ENCODE measurements at places on chromosomes 5 and 9.

- no peak for DNase-seq
These were observed 317.9 kb upstream of the IRX1 start for GRCh38 chr5:3277590-3278196.

DNA sequence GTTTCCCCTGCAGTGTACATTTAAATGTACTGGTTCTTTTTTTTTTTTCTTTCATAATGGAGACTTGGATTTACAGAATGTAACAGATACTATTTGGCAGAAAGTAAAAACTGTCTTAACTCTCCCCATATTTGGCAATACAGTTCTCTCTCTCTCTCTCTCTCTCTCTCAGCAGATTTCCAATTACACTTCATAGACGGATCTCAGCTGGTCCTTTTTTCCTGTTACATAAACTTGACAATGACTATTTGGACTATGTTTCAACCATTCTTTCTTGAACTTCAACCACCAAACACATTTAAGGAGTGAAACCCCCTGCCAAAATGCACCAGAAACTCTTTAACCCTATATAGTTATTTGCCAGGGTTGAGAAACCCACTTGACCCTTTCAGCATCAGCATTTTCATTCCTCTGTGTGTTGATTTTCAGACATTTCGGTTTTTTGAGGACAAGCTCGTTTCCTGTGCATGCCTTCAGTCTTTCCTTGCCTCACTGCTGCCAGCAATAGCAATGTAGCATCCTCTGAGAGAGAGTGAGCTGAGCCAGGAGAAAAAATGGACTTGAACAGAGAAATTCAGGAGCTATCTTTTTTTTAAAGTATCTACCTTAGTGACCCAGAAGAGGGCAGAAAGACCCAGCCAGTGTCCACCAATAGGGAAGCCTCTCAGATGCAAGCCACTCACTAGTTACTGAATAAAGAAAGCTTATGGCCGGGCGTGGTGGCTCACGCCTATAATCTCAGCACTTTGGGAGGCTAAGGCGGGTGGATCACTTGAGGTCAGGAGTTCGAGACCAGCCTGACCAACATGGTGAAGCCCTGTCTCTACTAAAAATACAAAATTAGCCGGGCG lies 26.0 kb upstream of the GNA14 start:
- no peak for DNase-seq

DNA sequence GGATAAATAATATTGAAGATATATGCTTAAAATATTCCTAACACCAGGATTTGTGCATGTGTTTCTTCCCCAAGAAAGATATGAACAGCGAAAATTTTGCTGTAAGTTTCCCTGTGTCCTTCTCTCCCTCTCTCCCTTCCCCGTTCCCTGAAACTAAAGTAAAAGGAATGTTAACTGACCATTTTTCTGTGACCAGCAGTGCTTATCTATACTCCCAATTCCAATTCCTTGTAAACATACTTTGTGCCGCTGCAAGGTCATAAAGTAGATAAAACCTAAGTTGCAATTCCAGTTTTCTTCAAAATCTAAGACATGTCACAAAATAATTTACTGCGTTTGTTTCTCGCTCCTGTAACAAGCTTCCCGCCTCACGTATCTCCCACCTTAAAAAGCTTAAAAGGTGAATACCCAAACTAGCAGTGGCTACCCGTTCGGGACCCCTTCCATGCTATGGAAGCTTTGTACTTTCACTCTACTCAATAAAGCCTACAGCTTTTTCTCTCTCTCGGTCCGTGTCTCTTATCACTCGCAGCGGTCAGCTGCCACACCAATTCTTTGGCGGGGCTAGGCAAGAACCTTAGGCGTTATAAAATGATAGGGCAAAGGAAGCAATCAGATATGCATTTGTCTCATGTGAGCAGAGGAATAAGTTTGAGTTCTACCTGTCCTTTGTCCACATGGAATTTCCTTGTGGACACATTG lies 1798.0 kb downstream of the EFNA5 start:
- DNase-seq, result no peak

- no peak for DNase-seq
These were observed 41.3 kb upstream of the S1PR3 start for GRCh38 chr9:88949961-88950340.

GRCh38 chr5:177475563-177476427 lies 2.4 kb upstream of the DBN1 start:
- no peak for DNase-seq

- DNase-seq, result no peak
These were observed 24.1 kb upstream of the PCSK5 start for GRCh38 chr9:75866273-75866871.

DNA sequence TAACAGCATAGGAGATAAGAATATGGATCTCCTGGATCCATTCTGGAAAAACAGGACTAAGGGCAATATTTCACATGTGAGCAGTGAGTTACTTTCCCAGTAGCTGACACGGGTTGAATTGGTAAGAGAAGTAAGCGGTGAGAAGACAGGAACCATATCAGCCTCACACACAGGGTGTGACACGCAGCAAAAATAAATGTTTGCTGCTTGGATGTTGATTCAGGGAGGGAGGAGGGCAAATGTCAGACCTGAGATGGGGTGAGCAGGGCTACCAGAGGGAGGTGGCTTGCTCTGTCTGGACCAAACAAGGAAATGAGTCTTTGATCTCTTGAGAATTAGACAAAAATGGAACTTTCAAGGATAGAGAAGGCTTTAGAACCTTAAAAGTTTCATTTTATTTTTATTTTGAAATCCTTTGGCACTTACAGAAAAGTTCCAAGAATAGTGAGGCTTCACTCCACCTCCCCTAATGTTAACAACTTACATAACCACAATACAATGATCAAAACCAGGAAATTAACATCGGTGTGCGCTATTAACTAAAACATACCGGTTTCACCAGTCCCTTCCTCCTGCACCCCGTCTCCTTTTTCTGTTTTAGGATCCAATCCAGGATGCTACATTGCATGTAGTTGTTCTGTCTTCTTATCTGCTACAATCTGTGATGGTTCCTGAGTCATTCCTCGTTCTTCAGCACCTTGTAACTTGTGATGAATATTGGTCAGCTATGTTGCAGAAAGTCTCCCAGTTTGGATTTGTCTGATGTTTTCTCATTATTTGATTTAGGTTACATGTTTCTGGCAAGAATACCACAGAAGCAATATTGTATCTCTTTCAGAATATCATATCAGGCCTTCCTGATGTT lies 20.5 kb upstream of the ARHGEF28 start:
- DNase-seq, result no peak

DNA sequence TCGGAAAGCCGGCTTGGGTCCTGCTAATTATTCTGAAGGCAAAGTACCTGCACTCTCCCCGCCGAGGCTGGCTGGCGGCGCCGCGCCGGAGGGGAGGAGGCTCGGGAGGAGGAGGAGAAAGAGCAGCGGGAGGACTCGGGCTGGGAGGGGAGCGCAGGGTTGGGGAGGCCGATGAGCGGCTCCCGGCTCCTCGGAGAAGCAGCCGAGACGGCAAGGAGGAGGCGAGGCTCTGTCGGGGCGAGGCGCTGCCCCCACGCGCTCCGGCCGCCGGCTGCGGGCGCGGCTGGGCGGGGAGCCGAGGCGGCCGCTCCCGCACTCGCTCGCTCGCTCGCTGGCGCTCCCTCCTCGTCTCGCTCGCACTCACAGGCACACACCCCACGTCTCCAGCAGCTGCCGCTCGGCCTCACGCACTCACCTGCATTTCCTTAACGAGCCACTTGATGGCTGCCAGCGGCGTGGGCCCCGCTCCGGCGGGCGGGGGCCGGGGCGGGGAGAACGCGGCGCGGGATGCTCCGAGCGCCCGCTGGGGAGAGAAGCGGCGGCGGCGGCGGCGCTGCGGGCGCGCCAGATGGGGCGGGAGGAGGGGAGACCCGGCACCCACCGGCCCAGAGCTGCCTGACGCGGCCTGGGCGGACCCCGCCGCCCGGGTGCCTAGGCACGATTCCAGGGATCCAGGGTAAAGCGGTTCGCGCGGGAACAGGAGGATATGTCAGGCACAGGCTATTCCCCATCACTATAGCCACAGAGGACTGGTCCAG lies at the start of gene PTPRD:
Gene PTPRD, minus strand, starts transcription at position 362 of the 758 bp plus-strand sequence.
- DNase-seq, result no peak

DNA sequence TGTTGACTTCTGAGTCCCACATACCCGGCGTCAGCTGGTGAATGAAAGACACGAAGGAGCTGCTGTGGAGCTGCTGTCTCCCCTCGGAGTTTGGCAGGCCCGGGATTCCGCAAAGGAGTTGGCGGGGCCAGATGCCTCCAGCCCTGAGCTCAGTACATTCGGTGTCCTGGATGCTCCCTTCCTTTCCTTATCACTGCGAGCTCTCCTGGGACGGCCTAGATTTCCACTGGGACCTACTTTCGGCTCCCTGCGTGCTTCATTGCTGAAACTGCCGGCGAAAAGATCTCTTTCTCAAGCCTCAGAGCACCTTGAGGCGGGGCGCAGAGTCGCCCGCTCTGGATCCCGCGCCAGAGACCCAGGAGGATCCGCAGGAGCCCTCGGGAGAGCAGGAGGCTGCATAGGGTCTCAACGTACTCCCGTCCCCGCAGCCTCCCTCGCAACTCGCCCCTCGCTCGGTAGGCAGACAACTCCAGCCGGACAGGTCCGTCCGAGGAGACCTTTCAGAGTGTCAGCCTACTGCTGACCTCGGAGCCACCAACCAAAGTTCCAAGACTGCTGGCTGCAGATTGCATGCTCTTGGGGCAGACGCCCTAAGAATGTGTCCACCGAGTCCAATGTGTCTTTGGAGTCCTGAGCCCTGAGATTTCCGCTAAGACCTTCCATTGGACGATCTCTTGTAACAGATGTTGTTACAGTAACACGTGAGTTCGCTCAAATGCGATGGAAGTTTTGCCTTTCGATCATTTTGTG lies 6.1 kb downstream of the ANXA2R start:
- DNase-seq, result no peak

DNA sequence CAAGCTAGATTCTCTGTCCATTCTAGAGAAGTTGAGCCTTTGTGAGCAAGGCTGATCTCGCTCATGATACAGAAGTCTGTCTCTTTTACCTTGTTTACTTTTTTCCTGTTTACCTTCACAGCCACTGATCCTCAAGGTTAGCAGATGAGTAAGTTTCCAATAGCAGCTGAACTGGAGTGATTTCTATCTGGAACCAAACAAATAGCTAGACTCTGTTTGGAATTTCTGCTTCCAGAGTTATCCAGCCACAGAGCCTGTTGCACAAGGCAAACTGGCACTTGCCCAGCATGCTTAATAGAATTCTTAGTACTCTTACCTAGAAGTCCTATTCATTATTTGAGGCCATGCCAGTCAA lies 12.8 kb upstream of the PANK3 start:
- DNase-seq, result no peak

DNA sequence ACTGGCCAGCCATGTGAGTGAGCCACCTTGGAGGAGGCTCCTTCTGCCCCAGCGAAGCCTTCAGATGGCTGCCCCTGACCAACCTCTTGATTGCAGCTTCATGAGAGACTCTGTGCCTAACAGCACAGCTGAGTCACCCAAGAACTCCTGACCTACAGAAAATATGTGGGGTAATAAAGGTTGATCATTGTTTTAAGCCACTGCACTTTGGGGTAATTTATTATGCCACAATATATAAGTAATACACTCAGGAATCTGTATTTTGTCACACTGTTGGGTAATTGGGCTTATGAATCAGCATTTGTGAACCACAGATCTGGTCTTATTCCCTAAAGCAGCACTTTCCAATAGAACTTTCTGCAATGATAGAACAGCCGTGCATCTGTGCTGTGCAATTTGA lies 24.4 kb upstream of the VDAC1 start:
- no peak for DNase-seq

GRCh38 chr5:169697511-169697890 lies 60.4 kb downstream of the DOCK2 start:
- DNase-seq, result no peak

Measured in activated T-helper 1 cell treated with anti-CD3 and anti-CD28 coated beads, Interleukin-2, amount 50 U/mL, for 16 hours (primary cell).